ENCODE measurements at places on chromosomes 2 and 18. TPM values are rescaled to one million over a fixed set of nuclear protein-coding genes. Genes with fewer than 3 reads are reported as not detected.

DNA sequence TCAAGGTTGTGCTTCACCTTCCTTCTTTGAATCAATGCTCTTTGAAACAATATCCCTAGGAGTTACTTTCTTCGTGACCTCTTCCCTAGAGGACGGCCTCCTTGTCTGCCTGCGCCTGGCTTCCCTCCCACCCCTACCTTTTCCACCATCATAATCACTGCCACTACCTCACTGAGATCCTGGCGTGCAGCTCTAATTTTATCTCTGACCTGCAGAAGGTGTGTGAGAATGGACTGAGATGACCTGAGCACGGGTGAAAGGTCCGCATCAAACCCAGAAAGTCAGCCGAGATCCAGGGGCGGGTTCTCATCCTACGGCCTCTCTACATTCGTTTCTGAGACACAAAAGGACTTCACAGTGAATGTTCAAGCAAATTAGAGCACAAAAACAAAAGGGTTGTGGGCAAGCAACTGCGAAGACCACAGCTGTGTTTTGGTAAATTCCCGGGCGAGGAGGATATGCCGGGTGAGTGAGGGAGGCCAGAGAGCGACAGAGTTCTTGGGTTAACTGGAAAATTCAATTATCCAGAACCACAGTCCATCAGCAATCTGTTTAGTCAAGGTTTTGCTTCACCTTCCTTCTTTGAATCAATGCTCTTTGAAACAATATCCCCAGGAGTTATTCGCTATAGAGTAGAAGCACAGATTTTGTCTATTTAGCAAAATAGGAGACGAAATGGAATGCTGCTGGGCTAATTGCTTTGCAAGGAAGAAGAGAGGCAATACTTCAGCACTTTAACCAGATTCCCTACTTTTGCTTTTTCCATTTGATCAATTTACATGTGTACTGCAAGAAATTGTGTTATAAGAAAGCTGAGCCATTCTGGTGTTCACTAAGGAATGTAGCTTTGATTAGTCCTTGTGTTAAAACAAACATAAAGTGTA lies 212.6 kb downstream of the ACKR3 start:
- DNase-seq, result no peak

SERPINB13 gene
- total RNA-seq, result not detected

GRCh38 chr2:118854507-118855345 lies 7.3 kb upstream of the EN1 start:
- peak; percentile 59 for DNase-seq

NYAP2 gene
- not detected for total RNA-seq

SERPINB4 gene
- total RNA-seq, result 4.3 TPM

COL5A2 gene
- total RNA-seq, result 10.5 TPM

GRHL1 gene
- 2.8 TPM for total RNA-seq

DNA sequence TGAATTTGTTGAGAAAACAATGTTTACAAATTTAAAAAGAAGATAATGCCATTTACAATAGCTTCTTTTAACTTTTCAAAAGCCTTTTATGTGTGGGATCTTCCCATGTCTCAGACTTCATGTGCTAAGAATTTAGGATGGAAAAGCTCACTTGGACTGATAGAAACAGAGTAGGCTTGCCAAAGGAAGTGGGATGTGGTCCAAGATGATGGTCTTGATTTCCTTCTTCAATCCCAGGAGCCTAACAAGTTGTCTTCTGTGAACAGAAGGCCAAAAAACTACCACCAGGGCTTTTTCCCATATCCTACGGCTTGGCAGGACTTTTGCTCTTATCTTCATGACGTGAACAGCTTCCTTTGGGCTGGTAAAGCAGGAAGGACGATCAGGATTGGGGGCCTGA lies 9.5 kb downstream of the CXCR4 start:
- no peak for DNase-seq

DNA sequence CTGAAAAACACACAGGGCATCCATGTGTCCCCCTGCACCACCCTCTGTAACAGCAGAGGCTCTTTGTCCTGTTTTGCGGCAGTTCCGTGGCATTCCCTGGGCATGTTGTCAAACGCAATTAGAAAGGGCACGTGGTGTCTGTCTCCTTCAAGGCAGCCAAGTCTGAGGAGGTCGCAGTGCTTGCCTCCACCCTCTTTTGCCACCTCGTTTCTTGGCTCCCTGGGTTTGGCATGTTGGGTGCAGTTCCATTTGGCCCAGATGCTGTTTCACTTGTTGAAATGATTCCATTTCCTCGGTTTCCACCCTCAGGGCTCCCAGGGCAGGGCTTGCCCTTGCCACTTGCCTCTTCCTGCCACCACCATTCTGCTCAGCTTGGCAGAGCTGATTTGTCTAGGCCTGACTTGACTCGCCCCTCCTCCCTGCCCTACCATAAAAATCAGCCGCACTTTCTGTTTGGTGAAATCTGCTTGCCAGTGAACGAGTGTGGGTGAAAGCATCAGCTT lies 12.4 kb downstream of the CCL20 start:
- DNase-seq, result no peak

DNA sequence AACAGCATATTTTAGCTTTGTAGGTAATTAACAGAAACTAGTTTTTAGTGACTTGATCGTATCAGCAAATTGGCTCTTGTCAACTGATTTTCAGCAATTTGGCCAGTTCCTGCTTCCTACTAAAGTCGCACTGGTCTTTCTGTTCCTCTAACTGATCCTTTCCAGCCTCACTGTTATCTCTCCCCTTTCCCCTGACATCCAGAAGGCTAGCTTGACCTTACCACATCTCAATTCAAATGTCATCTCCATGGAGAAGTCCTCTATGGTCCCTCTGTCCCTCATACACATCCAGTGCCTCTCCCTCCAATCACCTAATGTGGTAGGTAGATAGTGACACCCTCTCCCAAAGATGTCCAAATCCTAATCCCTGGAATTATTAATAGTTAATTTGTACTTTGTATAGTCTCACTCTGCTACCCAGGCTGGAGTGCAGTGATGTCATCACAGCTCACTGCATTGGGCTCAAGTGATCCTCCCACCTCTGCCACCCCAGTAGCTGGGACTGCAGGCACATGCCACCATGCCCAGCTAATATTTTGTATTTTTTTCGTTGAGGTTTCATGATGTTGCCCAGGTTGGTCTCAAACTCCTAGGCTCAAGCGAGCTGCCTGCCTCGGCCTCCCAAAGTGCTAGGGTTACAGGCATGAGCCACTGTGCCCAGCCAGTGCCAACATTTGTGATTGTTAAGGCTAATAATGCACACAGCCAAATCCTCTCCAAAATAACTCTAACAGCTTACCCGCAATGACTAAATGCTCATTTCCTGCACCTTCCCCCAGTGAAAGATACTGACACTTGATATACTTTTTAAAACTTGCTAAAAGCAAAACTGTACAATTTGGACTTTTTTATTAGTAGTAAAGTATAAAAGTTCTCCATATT lies 16.9 kb downstream of the PSTPIP2 start:
- DNase-seq, result no peak

THOC1 gene
- 64.0 TPM for total RNA-seq

DNA sequence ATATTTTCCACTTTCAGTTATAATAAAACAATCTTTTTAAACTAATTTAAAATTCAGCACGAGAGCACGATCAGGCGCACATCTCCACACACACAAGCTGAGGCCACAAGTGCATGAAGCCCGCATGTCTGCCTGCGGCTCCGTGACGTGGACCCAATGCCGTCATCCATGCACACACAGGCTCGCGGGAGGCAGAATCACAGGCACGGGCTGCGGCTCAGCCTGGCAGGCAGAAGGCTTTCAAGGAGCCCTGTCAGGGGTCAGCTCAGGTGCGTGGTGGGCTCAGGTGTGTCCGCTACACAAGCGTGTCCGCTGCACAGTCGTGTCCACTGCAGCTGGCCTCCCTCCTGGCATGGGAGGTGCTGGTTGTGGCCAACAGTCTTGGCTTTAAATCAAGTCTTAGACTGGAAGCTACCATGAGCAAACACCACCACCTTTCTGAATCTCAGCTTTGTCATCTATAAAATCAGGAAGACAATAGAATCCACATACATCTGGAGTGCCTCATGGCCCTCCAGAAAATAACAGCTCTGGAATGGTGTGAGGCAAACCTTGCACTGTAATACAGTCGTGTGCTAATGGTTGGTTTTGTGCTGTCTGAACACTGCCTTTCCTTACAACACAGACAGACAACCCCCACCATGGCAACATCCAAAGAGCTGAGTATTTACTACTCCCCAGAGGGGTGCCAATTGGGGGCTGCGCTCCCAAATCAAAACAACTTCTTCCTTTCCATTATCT lies 210.1 kb downstream of the NDUFA10 start:
- no peak for DNase-seq

CXCR1 gene
- not detected for total RNA-seq

GRCh38 chr18:57916684-57917083 lies 113.6 kb upstream of the ATP8B1 start:
- DNase-seq, result no peak

- no peak for DNase-seq
These were observed 305.8 kb upstream of the GULP1 start for GRCh38 chr2:187985923-187986322.

LBX2 gene
- 1.1 TPM for total RNA-seq

DNA sequence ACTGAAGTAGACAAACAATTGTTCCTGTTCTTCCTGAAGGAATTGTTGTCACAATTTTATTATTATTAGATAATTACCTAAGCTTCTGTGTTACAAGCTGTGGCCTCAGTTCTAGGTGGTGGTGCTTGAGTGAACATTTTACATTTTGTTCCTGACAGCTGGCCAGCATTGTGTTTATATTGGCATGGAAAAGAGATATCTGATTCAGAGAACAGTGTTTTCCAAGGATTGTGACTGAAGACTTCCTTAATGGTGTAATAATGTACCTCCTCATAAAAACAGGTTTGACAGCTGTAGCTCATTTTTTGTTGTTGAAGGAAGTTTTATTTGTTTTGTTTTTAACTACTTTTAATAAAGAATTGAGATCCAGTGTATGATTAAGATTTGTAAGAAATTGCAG lies 95.2 kb downstream of the EPB41L5 start:
- DNase-seq, result no peak

- no peak for DNase-seq
These were observed 539 bp upstream of the MOB4 start for GRCh38 chr2:197515315-197515738.

DNA sequence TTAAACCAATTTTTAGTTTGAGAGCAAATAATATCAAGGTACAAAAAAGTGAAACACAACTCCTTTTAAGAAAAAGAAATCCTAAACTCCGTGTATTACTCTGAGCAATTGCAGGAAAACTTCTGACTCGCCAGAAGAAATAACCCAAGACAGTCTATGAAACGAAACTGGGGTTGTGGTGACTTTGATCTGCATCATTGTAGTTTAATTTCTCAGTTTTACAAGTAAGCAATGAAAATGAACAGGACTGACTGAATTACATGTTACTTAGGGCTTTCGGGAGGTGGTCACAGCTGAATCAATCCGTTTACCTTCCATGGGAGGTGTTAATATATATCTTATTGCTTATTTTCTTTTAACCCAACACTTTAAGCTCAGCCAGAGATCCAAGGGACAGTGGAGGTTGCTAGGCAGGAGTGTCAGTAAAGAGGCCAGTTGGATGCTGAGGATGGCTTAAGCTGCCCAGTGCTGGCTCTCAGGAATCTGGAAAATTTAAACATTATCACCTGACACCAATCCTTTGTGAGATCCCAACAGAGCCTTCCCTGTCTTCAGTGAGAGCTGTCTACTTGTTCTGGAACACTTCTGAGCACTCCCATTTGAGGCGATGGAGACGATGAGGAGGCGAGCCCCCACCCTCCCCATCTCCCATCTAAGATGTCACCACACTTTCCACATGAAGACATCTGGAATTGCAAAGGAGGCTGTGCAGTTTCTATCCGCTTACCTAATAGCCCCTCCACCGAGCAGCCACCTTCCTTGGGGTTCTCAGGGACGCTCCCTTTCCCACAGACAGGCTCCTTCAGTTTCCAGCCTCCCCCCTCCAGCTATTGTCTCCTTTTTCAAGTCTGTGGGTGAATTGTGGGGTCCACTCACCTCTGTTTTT lies 3.6 kb upstream of the RAB31 start:
- no peak for DNase-seq

GRCh38 chr18:2337552-2338141 lies 233.7 kb downstream of the METTL4 start:
- DNase-seq, result no peak

GRCh38 chr2:71878626-71879508 lies 268.8 kb downstream of the CYP26B1 start:
- DNase-seq, result no peak

DNA sequence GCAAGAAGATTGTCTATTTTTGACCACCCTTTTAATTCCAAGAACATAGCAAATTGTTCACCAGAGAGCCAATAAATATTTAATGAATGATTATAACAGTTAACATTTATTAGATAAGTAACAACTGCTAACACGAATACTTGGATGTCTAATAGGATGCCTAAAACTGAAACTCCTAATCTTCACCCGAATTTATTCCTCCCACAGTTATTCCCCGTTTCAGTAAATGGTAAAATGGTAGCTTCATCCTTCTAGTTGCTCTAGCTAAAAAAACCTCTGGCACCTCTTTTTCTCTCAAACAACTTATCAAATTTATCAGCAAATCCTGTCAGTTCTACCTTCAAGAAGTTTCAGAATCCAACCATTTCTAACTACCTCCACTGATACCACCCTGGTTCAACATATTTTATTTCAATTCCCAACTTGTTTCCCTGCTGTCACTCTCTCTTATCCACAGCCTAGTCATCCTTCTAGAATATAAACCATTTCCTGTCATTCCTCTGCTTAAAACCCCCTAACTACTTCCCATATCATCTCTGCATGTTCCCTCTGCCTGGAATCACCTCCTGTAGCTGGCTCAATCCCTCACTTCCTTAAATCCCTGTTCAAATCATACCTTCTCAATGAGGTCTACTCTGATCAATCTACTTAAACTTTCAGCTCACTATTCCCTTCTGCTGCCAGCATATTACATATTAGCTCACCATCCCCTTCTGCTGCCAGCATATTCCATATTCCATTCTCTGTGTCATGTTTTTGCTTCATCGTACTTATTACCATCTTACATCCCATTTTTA lies 93.8 kb downstream of the ROCK2 start:
- no peak for DNase-seq

DNPEP gene
- 63.5 TPM for total RNA-seq

DNA sequence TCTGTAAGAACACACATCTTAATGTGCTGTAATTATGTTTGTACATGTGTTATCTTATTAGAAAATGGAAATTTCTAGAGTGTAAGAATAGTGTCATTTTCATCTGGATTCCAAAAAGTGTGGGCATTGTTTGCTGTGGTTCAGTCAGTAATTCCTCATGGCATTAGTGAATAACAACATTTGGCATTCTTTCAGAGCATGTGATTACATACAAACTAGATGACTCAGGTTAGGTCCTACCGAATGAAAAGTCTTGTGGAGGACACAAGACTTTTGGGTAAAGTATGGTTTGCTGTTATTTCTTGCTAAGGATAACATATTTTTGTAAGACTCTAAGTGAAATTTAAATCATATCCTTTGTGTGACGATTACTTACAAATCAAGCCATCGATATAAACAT lies 593.1 kb upstream of the NRXN1 start:
- no peak for DNase-seq

- DNase-seq, result peak; percentile 62
These were observed 254.4 kb downstream of the KCNE4 start for GRCh38 chr2:223306371-223306770.

All from H9 (cell line).